ENCODE measurements at places on chromosomes 1 and 21.

GRCh38 chr1:84763912-84764680 is 73.8 kb upstream of the SSX2IP start:
- DNase-seq: no peak

DNA sequence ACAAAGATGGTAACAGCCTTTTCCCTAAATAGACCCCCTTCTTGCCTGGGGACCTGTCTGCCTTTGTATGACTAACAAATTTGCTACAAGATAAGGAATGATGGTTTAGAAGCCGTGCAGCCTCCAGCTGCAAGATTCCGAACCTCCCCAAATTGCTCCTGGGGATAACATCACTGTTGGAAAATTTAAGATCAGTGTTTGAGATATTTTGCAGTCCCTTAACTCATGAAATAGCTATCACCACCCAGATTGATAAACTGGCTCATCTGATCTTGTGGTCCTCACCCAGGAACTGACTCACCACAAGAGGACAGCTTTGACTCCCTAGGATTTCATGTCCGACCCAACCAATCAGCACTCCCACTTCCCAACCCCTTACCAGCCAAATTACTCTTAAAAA is 254.7 kb downstream of the USH2A start:
- DNase-seq: no peak

GRCh38 chr1:118998171-118998570 is 10.0 kb upstream of the TBX15 start:
- DNase-seq: no peak

DNA sequence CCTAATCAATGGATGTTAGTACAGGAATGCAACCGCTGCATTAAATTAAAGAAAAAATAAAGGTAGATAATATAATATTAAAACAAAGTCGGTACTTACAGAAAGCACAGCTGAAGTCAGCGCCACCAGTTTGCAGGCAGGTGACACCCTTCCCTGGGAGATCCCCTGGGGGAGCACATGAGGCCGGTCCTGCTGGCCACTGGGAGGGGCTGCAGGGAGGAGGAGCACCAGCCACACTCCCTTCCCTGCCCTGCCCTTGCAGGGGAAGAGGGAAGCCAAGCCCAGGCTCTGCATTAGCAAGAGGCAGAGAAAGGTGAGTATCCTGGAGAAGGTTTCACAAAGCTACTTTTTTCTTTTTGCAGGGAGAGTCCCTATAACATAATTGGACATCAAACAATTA is 507.0 kb downstream of the AJAP1 start:
- no peak for DNase-seq

GRCh38 chr1:87325982-87326738 is 2.5 kb upstream of the LMO4 start:
- DNase-seq: peak; percentile 85

DNA sequence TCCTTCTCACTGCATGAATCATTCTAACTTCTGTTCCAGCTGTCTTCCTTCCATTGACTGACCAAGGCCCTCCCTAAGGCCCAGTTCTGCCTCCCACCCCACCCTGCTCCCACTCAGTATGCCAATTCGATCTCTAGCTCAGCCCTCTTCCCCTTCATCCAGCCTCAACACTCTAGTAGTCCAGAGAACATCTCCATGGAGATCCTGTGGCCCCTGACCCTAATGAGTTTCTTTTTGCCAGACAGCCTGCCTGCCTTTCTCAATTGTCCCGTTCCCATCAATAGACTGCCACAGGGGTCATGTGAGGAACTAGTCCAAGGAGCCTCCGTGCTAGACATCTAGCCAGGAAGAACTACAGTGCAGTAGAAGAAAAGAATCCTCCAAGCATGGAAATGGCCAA is 26.4 kb downstream of the RRAGC start:
- no peak for DNase-seq

GRCh38 chr1:161261261-161262235 is 3.0 kb downstream of the PCP4L1 start:
- DNase-seq: no peak

GRCh38 chr1:210516697-210517459 is 188.2 kb downstream of the HHAT start:
- no peak for DNase-seq

DNA sequence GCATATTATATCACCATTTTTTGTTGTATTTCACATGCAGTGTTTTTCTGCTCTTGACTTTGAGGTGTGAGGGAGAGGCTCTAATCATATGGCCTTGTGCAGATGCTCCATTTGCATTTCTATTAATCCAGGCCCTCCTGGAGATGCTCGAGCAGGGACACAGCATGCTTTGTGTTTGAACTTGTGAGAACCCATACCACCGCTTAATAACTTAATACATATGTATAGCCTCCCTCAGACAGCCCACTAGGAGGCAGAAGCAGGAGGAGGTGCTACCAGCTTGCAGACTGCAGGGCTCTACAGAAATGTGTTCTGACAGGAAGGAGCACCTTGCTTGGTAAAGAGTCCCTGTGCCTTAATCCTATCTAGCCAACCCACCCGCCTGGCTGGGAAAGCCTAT is 155.2 kb downstream of the BARHL2 start:
- DNase-seq: peak; percentile 16

GRCh38 chr1:9441451-9442133 is 97.7 kb upstream of the SLC25A33 start:
- DNase-seq: no peak
